ENCODE measurements at places on chromosomes 7 and 10. TPM values are rescaled to one million over a fixed set of nuclear protein-coding genes. Genes with fewer than 3 reads are reported as not detected.

Gene GRID2IP
- 0.69 TPM for total RNA-seq

Gene NEURL1
- total RNA-seq, result 0.05 TPM

Gene KCP
- 6.8 TPM for total RNA-seq

Gene HDAC9
- 97.6 TPM for total RNA-seq

Gene MYL10
- total RNA-seq, result not detected

Gene LRRC18
- total RNA-seq, result not detected

Gene CPED1
- 0.52 TPM for total RNA-seq

Gene DEPP1
- total RNA-seq, result 11.3 TPM

Gene LIPF
- not detected for total RNA-seq

Gene ASB15
- not detected for total RNA-seq

Gene HOXA2
- 0.35 TPM for total RNA-seq

Gene CYP2C19
- not detected for total RNA-seq

Gene RAMP3
- not detected for total RNA-seq

Measured in renal cortical epithelial cell (primary cell).